Amygdala (tissue), 56 donors: ENCODE measurements at places on chromosomes 1 and 21.

DNA sequence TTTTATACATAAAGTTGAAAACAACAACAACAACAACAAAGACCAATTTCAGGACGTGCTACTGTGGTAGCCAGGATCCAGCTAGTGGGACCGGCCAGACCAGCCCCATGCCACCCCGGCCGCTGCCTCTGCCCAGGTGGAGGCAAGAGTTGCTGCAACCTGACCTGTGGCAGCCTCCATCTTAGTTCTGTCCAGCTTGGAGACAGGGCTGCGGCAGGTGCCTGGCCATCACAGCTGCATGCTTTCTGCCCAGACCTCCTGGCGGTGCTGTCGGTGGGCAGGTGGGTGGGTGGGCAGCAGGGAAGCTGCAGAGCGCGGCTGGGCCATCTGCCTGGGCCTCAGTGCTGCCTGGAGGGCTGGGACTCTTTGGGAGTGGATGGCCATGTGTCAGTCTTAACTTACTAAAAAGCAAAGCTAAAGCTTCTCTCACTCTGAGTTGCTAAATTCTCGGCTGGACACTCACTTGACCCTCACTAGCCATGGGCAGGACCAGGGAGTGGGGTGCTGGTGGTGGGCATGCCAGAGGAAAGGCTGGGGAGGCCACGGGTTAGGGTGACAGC lies 38.6 kb downstream of the KIAA1614 start:
- no peak for DNase-seq

DNA sequence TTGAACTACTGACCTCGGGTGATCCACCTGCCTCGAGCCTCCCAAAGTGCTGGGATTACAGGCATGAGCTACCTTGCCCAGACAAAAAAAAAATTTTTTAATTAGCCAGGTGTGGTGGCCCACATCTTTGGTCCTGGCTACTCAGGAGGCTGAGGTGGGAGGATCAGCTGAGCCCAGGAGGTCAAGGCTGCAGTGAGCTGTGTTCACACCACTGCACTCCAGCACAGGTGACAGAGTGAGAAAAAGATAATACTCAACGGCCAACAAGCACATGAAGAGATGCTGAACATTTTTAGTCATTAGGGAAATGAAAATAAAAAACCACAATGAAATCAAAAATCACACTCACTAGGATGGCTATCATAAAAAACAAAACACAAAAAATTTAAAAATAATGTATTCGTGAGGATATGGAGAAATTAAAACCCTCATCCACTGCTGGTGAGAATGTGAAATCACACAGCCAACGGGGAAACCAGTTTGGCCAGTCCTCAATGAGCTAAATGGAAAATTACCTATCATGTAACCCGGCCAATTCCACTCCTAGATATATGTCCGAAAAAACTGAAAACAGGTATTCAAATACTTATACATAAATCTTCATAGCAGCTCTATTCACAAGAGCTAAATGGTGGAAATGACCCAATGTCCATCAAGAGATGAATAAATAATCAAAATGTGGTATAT lies 41.2 kb downstream of the ENAH start:
- DNase-seq = no peak

GRCh38 chr21:33403128-33403785 lies at the start of gene IFNGR2:
TSS of gene IFNGR2 (plus strand) at chr21:33403413. CDS start at chr21:33403544, 131 bp downstream.
- DNase-seq = no peak

- no peak for DNase-seq
These were observed 16.2 kb upstream of the TSNAX start for GRCh38 chr1:231512147-231512698.

GRCh38 chr21:31286621-31287020 lies 57.4 kb downstream of the TIAM1 start:
- DNase-seq = no peak

DNA sequence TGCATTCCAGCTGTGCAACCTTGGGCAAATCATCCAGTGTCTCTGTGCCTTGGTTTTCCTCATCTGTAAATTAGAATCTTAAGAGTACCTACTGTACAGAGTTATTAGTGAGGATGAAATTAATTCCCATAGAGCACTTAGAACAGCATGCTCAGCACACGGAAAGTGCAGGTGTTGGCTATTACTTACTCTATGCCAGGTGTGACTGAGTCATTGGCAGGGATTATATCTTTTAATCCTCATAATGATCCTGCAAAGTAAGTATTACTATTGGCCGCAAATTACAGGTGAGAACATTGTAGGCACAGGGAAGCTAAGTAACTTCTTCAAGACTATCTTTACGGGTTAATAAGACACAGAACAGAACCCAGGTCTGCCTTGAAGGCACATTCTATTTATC lies 6.3 kb upstream of the UBE2U start:
- no peak for DNase-seq

GRCh38 chr1:155099331-155099730 lies 20.7 kb downstream of the EFNA3 start:
- DNase-seq = no peak

- no peak for DNase-seq
These were observed 49.8 kb downstream of the CDKN2C start for GRCh38 chr1:51019811-51020210.
